ENCODE measurements at places on chromosomes 5 and 9. TPM values are rescaled to one million over a fixed set of nuclear protein-coding genes. Genes with fewer than 3 reads are reported as not detected.

The QRFP gene
- total RNA-seq = not detected

The IFNA13 gene
- total RNA-seq = not detected

The MIER3 gene
- total RNA-seq = 24.6 TPM

The MROH2B gene
- total RNA-seq = not detected

The CXCL14 gene
- total RNA-seq = not detected

The POU5F2 gene
- 2.2 TPM for total RNA-seq

The NR2F1 gene
- not detected for total RNA-seq

The PCDHGA8 gene
- total RNA-seq = 0.05 TPM

The SPINK4 gene
- total RNA-seq = not detected

The MYOZ3 gene
- not detected for total RNA-seq

The LSM11 gene
- total RNA-seq = 1.0 TPM

GRCh38 chr9:70556771-70557170, 142.3 kb upstream of the KLF9 start:
- no peak overlapping the region for H3K27ac ChIP-seq
- peaks cover 5% of the 10 kb centered on the region for H3K27me3 ChIP-seq
- no peaks in the 10 kb centered on the region for H3K4me1 ChIP-seq
- H3K4me3 ChIP-seq = no peak overlapping the region
- no peaks in the 10 kb centered on the region for H3K36me3 ChIP-seq

GRCh38 chr9:86642721-86643120, 288.5 kb upstream of the TUT7 start:
- no peaks in the 10 kb centered on the region for H3K36me3 ChIP-seq
- H3K4me1 ChIP-seq = no peaks in the 10 kb centered on the region

DNA sequence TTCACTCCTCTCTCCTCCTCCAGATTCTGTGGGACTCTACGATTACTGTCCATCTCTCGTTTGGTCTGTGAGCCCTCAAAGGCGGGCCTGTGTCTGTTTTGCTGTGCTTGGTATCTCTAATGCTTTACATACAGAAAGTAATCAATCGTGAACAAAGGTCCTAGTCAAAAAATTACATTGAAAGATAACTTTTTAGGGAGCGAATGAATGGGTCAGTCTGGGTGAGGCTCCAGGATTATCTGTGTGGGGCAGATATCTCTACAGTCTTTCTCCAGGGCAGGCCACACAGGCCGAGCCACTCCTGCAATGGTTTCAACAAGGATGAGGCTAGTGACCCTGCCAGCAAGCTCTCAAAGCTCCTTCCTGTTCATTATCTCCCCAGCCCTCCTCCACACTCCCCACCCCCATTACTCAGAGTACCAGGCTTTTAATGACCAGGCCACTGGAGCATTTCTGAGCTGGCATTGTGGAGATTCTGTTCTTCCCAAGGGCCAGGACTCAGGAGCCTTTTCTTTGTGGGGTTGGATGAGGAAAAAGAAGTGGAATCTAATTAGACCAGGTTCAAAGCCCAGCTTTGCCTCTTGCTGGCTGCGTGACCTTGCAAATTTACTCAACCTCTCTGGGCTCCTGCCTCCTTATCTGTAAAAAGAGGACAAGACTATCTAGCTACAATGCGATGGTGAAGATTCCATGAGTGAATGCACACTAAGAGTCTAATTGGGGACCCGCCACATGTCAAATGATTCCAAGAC, 10.2 kb downstream of the CORO2A start:
- no peaks in the 10 kb centered on the region for H3K27me3 ChIP-seq
- peak overlapping the region; percentile 53 for H3K27ac ChIP-seq
- H3K4me1 ChIP-seq = peaks cover 42% of the 10 kb centered on the region
- H3K36me3 ChIP-seq = peaks cover 5% of the 10 kb centered on the region
- no peak overlapping the region for H3K4me3 ChIP-seq

GRCh38 chr9:123470121-123470782, 114.3 kb downstream of the CRB2 start:
- DNase-seq = no peak
- H3K27me3 ChIP-seq = no peaks in the 10 kb centered on the region
- no peaks in the 10 kb centered on the region for H3K4me1 ChIP-seq
- H3K36me3 ChIP-seq = no peaks in the 10 kb centered on the region

DNA sequence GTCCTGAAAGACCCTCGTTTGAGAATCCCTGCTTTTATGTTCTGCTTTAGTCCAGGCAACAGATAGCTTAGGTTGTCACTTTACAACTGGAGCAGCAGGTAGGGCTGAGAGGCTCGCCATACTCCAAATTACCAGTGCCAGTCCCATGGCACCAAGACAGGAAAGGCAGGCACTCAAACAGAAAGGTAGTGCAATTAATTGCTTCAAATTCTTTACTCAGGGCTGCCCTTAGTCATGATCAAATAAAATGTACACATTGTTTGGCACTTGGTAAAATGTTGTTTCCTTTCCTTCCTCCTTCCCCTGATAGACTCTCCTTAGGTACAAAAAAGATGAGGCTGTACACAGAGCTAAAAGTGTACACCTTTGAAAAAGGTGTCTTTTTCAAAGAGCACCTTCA, 115.8 kb upstream of the CCDC152 start:
- no peaks in the 10 kb centered on the region for H3K4me1 ChIP-seq
- H3K27ac ChIP-seq = no peak overlapping the region
- no peak for DNase-seq

GRCh38 chr5:60699288-60699608, 718 bp downstream of the DEPDC1B start:
- DNase-seq = no peak
- peaks cover 5% of the 10 kb centered on the region for H3K27me3 ChIP-seq
- peak overlapping the region; percentile 59 for H3K27ac ChIP-seq
- peaks cover 27% of the 10 kb centered on the region for H3K4me1 ChIP-seq

DNA sequence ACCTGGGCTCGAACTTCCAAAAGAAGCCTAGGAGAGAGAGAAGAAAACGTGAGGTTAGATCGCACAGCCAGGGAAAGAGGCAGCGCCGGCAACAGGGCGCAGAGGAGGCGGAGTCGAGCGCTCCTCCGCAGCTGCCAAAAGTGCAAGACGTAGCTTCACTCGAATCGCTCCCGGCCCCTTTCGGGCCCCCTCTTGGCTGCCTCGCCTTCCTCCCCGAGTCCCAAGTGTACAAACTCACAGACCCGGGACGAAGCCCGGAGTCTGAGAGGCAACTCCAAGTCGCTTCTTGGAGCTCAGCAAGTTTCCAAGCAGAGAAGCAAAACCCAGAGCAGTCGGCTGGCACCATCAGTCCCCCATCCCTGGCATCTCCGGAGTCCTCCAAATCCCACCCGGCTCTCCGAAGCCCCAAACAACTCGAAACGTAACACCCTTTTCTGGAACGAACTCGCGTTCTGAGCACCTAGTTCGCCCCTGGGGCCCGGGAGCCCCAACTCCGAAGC, 1.2 kb downstream of the MIER3 start:
- peaks cover 18% of the 10 kb centered on the region for H3K27me3 ChIP-seq
- H3K4me3 ChIP-seq = peak overlapping the region; percentile 96
- peak overlapping the region; percentile 96 for H3K27ac ChIP-seq
- DNase-seq = peak; percentile 22
- peaks cover 15% of the 10 kb centered on the region for H3K4me1 ChIP-seq

DNA sequence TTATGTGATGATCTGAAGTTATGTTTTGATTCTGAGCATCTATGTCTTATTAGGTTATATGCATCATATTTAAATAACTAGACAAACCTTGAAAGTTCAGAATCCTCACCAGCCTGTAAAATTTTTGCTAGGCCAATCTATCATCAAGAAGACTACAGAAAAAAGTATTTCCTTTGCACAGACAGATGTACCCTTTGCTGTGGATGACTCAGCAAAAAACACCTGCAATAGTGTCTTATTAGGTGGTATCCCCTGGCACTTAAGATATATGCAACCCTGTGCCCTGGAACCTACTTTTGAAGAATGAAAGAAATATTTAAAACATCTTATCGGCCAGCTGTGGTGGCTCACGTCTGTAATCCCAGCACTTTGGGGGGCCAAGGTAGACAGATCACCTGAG, 130.6 kb downstream of the SLF1 start:
- peaks cover 23% of the 10 kb centered on the region for H3K27me3 ChIP-seq
- no peaks in the 10 kb centered on the region for H3K36me3 ChIP-seq
- H3K27ac ChIP-seq = no peak overlapping the region
- no peak for DNase-seq

DNA sequence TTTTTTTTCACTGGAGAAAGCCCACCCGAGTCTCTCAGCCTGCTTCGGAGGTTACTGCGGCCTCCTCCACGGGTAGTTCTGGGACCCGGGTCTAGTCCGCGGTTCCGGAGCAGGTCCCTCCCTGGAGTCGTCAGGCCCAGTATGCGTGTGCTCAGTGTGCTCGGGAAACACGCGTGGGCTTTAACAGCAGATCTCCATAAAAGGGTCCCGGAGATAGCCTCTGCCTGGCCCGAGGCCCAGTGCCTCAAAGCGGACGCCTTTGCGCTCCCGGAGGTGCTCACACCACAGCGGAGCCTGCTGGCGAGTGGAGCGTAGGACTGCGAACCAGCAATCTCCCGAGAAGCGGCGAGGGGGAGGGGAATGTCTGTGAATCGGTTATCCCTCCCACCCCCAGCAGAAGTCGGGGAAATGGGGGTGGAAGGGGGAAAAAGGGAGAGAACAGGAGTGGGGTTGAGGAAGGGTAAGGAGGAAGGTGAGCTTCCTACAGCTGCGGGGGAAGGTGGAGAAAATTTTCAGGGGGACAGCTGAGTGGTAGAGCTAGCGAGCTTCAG, 28.7 kb downstream of the CDKN2A start:
- H3K4me3 ChIP-seq = peak overlapping the region; percentile 71
- no peak for DNase-seq
- peaks cover 9% of the 10 kb centered on the region for H3K36me3 ChIP-seq
- H3K27ac ChIP-seq = peak overlapping the region; percentile 72

GRCh38 chr9:19026375-19026774, 6.6 kb downstream of the SAXO1 start:
- no peak for DNase-seq
- H3K4me1 ChIP-seq = peaks cover 10% of the 10 kb centered on the region
- no peak overlapping the region for H3K27ac ChIP-seq
- H3K27me3 ChIP-seq = peaks cover 44% of the 10 kb centered on the region

- H3K27ac ChIP-seq = no peak within 1 kb of the TSS
- H3K36me3 ChIP-seq = no peaks in the 10 kb centered on the region
- peaks cover 19% of the 10 kb centered on the region for H3K27me3 ChIP-seq
- no peak for DNase-seq
- H3K4me3 ChIP-seq = no peak within 1 kb of the TSS
Measured at GRCh38 chr5:128965011-128965637, at the start of gene SLC27A6. Gene SLC27A6, plus strand, starts transcription at chr5:128965488. Its CDS starts 650 bp downstream, at chr5:128966138.

GRCh38 chr5:88746438-88746882, 136.5 kb downstream of the MEF2C start:
- no peak overlapping the region for H3K4me3 ChIP-seq
- H3K36me3 ChIP-seq = no peaks in the 10 kb centered on the region
- no peak for DNase-seq
- peaks cover 3% of the 10 kb centered on the region for H3K4me1 ChIP-seq

GRCh38 chr9:16869882-16870595, 431 bp downstream of the BNC2 start:
- H3K4me3 ChIP-seq = no peak overlapping the region
- H3K36me3 ChIP-seq = no peaks in the 10 kb centered on the region
- H3K4me1 ChIP-seq = no peaks in the 10 kb centered on the region
